ENCODE measurements at places on chromosomes 11 and 22. TPM values are rescaled to one million over a fixed set of nuclear protein-coding genes. Genes with fewer than 3 reads are reported as not detected.

CDC42EP1 gene
- not detected for total RNA-seq

OOSP2 gene
- total RNA-seq: not detected

- no peak for DNase-seq
Measured at GRCh38 chr11:127524618-127525017, 524.0 kb upstream of the KIRREL3 start.

- DNase-seq: no peak
Measured at GRCh38 chr11:27173545-27173944, 132.9 kb downstream of the BBOX1 start.
